NCI-H774 (cell line): ENCODE measurements at places on chromosomes 7 and 10.

DNA sequence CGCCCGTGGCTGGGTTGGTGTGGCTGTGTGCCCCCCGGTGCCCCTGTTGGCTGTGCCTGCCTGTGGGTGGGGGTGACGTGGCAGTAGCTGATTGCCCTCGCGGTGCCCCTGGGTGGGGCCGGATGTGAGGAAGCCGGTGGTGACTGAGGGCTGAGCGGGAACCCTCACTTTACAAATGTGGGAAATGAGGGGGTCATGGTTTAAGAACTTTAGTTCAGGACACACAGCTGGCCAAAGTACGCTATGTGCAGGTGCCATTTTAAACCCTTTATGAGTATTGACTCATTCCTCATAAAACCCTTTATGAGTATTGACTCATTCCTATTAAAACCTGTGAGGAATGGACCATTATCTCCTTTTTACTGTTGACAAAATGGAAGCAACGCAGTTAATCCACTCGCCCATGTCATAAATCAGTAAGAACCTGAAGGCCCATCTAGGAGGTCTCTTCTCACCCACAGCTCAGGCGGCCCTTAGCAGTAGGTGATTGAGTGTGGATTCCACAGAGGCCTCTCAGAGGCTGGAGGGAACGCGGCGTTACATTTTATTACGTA is 290.1 kb upstream of the COBL start:
- DNase-seq: peak; percentile 79

- DNase-seq: no peak
Measured at GRCh38 chr7:1502845-1503244, 1.3 kb downstream of the INTS1 start.

DNA sequence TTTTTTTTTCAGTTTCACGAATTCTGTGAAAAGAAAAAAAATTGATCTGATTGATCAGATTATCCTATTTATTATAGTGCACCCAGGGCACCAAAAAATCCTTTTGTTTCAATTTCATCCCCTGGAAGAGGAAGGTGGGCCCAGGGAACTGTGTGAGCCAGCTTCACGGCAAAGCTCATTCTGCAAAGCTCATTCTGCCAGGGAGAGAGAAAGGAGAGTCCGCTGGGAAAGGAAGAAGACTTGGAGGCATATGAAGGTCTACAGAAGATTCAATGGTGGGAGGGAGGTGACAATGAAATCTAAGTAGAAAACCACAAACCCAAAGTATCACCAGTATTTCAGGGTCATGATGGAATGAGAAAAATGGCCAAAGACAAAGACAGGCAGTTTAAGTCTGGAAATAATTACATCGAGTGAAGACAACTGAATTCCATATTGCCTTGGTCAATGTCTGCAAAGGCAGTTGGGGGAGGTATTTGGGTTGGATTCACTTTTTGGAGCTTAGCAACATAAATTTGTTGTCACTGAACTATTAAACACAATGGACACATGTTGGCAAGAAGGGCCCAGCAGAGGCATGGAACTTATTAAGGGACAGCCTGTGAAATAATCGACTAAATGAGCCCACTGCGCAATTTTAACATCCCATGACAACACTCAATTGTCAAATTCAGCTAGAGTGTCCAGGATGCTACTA is 587.8 kb upstream of the MKI67 start:
- no peak for DNase-seq

GRCh38 chr7:34840176-34840785 is 182.3 kb downstream of the NPSR1 start:
- no peak for DNase-seq
